Daoy (cell line): ENCODE measurements at places on chromosomes 6 and 20. TPM values are rescaled to one million over a fixed set of nuclear protein-coding genes. Genes with fewer than 3 reads are reported as not detected.

Gene ULBP2
- 42.6 and 53.7 TPM in 2 replicates for total RNA-seq

Gene EDN3
- total RNA-seq = not detected in 2 replicates

Gene TNFRSF6B
- total RNA-seq = 12.6 and 14.7 TPM in 2 replicates

Gene LAMP5
- not detected in 2 replicates for total RNA-seq

Gene METTL24
- total RNA-seq = not detected in 2 replicates

Gene SLC22A7
- total RNA-seq = not detected in 2 replicates

- DNase-seq = no peak
Observed at GRCh38 chr6:51166914-51167313, 348.2 kb downstream of the TFAP2B start.

- peak; percentile 57 for DNase-seq
Observed at GRCh38 chr6:11434565-11435326, 102.8 kb upstream of the TMEM170B start.

DNA sequence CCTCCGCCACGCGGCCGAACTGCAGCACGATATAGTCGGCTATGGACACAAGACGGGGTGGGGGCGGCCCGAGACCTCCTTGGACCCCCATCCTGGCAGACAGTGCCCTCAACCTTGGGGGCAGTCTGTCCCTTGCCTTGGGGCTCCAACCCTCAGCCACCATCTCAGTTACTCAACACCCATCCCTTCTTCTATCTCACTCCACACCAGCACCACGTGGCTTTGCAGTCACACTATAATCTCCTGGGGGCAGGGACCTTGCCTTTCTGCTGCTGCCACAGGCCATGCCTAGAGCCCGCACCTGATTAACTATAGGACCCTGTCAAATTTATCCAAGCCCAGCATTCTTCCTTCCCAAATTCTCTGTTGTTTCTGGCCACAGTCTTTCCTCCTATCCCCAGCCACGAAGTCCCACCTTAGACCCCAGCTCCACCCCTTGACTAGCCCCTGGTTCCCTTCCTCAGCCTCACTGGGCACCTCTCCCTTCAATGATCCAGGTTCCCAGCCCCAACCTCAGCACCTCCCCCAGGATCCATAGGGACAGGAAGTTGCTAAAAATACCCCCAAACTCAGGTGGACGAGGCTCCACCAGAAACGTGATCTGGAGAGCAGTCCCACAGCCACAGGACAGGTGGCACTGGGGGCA lies 1.7 kb upstream of the TEAD3 start:
- no peak for DNase-seq

DNA sequence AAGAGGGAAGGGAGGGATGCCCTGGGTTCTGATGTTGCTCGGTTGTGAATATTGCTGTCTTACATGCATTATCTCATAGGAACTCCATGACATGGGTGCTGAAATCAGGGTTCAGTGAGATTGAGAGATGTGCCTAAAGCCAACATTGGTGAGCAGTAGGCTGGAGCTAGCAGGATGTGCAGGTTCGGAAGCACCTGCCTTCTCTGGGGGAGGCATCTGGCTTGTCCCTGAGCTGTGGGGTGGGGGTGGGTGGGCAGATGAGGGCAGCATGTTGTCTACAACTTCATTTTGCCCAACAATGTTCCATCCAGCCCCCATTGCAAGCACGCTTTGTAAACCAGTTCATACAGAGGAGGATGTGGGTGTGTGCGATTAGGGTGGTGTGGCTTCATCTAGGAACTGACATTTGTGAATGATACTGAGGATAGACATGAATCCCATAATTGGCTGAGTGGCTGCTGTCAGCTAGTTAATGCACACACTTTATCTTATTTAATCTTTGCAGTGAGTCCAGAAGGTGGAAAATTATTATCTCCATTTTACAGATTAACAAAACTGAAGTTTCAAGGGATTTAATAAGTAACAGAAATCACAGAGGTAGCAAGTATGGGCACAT lies 119.4 kb downstream of the SYNDIG1 start:
- no peak for DNase-seq

DNA sequence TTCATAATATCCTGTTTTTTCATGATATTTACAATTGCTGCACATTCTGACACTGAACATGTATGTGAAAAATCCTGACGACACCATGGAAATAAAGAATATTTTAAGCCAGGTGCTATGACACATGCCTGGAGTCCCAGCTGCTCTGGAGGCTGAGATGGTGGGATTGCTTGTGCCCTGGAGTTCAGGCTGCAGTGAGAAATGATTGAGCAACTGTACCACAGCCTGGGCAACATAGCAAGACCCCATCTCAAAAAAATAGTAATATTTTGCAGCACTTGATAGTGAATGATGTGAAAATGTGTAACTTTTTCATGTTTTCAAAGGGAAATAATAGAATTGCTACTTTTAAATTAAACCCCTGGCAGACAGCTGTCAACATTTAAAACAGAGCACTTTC lies 137.1 kb downstream of the ADGRG6 start:
- DNase-seq = no peak

DNA sequence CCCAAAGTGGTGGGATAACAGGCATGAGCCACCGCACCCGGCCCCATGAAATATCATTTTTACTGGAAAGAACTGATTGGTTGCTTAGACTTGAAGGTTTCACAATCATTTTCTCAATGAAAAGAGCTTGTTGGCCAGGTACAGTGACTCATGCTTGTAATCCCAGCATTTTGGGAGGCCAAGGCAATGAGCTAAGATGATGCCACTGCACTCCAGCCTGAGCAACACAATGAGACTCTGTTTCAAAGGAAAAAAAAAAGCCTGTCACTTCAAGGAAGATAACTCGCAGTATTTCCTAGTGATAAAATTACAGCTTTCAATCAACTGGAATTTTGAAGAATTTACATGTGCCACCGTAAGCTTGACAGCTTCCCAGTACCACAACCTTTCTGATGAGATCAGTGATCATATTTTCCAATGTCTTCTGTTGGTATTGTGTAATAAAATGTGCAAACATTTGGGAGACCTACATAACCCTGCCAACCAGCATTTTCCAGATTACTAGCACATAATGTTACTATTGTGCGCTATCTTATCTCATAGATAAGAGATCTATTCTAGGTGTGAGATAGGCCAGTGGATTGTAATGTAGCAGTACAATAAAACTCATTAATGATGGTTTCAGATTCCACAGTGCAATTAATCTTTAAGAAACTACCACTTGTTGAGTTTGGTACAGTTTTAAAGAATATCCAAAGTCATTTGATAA lies 7.2 kb downstream of the PNLDC1 start:
- DNase-seq = no peak

DNA sequence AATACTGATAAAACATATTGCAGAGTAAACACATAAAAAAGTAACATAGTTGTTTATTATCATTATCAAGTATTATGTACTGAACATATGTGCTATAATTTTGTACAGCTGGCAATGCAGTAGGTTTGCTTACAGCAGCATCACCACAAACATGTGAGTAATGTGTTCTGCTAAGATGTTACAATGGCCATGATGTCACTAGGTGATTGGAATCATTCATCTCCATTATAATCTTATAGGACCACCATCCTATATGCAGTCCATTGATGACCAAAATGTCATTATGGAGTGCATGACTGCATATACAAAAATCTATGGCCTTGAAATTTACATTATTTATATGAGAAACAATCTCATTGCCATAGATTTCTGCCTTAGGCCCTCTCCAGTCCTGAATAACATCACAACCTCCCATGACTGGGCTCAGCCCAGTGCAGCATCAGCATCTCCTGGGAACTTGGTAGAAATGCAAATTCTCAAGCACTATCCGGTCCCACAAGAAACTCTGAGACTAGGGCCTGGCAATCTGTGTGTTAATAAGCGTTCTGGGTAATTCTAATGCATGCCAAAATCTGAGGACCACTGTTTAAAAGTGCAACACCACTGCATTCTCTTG lies 352.0 kb upstream of the MARCKS start:
- DNase-seq = no peak

DNA sequence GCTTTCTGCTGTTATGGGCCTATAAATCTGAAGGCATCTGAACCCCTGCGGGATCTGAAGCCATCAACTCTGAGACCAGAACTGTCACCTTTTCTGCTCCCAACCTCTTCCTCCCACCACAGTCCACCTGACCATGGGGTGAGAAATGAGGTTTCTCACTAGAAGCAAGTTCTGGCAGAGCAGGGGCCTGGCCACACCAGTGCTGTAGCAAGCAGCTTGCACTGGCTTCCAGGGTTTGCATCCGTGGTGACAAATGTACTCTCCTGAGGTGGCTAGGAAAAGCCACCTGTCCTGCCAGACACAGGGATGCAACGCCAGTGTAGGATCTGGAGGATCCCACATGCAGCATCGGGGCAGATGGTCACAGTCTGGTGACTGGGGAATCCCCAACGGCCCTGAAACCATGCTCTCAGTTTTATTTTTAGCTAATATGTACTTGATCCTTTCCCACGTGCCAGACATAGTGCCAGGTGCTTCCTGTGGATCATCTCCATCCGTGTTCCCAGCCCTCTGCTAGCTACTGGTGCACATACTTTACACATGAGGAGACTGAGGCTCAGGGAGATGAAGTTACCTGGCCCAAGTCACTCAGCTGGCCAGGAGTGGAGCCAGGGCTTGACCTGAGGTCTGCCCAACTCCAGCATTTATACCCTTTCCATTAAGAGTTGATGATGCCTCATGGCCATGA lies 122.1 kb upstream of the SPACA1 start:
- no peak for DNase-seq

- DNase-seq = no peak
Observed at GRCh38 chr20:50482396-50482981, 27.7 kb upstream of the PTPN1 start.

DNA sequence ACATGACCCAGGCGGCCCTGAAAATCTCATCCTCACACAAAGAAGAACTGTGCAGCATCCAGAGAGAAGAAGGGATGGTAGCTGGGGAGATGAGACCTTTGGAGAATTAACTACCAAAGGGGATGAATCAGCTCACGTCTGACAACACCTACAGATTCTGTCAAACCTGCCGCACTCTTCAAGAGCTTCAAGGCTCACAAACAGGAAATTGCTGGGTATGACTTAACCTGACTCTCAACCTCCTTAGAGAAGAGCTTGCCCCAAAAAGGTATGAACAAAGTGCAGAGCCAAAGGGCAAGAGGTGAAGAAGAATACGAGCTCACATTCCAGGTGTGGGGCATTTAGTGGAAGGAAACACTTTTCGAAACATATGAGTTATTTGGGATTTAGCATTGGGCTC lies 139.8 kb downstream of the BACH2 start:
- no peak for DNase-seq

- DNase-seq = peak; percentile 35
Observed at GRCh38 chr6:5132731-5133130, 47.6 kb downstream of the PPP1R3G start.

GRCh38 chr20:16132036-16132798 lies 441.0 kb downstream of the KIF16B start:
- DNase-seq = no peak

DNA sequence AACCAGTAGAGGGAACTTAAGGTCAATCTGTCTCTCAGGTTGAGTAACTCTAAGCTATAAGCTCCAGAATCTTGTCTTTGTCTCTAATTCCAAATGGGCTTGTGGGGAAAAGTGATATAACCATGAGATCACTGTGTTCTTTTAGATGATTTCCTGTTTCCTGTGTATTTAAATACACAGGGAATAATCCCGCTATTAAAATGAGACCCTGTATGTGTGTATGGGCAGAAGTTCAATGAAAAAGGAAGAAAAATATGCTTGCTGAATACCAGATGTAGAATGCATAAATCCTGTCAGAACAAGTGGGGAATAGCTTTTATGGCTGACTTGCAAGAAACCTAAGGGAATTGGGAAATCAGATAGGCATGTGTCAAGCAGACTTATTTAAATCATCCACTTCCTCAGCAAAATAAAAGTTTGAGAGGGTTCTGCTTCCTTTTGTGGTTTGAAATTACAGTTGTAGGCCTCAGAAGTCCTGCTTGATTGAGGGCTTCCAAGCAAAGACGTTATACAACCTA lies 164.7 kb upstream of the PDE7B start:
- no peak for DNase-seq

DNA sequence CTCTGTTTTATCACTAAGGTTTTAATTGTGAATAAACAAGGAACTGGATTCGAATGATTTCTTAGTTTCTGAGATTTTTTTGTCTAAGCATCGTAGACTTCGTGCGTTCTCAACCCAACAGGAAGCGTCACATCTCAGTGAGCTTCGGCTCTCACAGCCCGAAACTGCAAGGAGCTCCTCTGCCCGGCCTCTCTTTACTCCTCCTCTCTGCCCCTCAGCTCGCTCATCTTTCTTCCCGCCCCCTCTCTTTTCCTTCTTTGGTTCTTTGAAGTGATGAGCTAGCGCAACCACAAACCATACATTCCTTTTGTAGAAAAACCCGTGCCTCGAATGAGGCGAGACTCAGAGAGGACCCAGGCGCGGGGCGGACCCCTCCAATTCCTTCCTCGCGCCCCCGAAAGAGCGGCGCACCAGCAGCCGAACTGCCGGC lies 480 bp upstream of the NT5E start:
- DNase-seq = peak; percentile 84

DNA sequence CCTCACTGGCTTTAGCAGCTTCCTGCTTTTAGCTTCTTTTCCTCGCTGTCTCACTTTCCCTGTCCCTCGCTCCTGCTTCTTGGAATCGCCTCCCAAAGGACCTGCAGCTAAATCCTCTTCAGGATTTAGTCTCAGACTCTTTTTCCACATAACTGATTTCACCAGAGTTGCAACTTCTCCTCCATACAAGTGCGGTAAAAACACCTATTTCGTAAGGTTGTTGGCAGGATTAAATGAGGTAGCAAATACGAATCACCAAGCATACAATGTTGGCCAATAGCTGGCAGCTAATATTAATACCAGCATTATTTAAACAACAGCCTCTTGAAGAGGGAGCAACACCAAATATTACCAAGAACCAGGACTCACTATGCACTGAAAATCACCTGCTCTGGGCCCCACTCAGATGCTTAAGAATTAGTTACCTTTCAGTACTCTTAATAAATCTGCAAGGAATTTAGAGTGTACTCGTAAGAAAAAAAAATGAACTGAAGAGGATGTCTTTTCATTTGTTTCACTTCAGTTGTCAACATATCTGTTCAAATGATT lies 123.0 kb downstream of the DTNBP1 start:
- no peak for DNase-seq

DNA sequence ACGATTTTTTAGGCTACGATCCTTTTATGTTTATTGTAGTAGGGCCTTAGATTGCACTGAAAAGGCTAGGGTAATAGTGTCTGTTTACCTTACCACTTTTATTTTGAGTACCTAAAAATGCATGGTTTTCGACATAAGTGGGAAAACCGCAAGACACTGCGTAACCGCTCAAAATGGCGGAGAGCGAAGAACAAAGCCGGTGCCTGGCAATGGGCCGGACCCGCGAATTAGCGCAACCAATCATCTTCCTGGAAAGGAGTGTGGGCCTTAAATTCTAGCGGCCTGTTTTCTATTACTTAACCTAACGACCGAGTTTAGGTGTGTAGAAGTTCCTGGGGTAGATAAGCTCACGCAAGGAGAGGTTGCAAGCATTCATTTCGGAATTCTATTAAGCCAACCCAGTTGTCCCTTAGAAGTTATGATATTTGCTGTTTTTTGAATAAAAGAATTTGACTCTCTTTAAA lies 118.0 kb downstream of the HFE start:
- peak; percentile 93 for DNase-seq

DNA sequence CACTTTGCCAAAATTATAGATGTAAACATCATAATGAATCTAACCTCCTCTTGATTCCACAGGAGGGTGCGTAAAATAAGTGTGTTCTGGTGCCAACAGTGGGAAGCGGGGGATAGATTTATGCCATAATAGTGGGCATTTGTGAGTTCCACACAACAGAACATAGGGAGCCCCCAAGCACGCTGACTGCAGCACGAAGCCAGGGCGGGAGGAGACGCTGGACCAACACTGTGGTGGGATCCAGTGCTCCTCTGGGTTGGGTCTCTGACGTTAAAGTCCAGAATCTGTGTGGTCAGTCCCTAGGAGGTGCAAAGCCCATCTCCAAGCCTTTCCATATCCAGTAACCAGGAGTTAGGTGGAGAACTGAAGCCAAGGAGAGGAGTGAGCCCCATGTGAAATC lies 1.8 kb upstream of the TTLL2 start:
- DNase-seq = no peak
